NCI-H345 (cell line): ENCODE measurements at places on chromosomes 7 and 10.

DNA sequence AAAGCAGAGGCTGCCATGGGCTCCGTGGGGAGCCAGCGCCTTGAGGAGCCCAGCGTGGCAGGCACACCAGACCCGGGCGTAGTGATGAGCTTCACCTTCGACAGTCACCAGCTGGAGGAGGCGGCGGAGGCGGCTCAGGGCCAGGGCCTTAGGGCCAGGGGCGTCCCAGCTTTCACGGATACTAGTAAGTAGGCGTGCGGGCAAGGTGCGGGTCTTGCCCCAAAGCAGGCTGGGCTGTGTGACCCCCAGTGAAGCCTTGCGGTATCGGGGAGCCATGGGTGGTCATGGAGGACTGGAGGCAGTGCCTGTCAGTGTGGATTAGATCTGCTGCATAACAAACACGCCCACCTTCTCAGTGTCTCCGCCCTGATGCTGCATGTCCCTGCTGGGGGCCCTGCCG is 5.1 kb downstream of the SLC29A4 start:
- no peak for DNase-seq

GRCh38 chr10:82194419-82194818 is 319.4 kb downstream of the NRG3 start:
- DNase-seq = no peak

- peak; percentile 57 for DNase-seq
These were observed 23.0 kb upstream of the AFAP1L2 start for GRCh38 chr10:114427124-114427852.

- no peak for DNase-seq
These were observed 85.8 kb downstream of the NRP1 start for GRCh38 chr10:33248638-33249037.

DNA sequence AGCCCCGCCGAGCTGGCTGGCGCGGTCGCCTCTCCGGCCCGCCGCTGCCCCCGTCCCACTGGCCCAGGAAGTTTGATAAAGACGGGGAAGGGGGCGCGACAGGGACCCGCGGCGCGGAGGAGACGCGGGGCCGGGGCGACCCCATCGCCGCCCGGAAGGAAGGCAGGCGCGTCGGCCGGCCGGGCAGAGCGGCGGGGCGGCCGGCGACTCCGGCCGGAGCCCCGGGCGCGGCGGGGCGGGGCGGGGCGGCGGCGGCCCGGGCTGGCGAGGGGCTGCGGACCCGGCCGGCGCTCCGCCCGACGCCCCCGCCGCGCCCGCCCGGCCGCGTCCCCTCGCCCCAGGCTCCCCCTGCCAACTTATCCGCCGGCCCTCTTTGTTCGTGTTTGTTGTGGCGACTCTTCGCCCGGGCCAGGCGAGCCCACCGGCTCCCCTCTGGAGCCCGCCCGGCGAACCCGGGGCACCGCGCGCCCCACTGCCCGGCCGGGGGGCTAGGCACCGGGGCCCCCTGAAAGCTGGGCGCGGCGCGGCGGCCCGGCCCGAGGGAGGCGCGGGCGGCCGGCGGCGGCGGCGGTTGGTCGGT is 571 bp downstream of the KDM7A start:
- no peak for DNase-seq

GRCh38 chr7:24075426-24075810 is 208.6 kb upstream of the NPY start:
- no peak for DNase-seq

- DNase-seq = no peak
These were observed 28.6 kb upstream of the DLG5 start for GRCh38 chr10:77955136-77955535.

DNA sequence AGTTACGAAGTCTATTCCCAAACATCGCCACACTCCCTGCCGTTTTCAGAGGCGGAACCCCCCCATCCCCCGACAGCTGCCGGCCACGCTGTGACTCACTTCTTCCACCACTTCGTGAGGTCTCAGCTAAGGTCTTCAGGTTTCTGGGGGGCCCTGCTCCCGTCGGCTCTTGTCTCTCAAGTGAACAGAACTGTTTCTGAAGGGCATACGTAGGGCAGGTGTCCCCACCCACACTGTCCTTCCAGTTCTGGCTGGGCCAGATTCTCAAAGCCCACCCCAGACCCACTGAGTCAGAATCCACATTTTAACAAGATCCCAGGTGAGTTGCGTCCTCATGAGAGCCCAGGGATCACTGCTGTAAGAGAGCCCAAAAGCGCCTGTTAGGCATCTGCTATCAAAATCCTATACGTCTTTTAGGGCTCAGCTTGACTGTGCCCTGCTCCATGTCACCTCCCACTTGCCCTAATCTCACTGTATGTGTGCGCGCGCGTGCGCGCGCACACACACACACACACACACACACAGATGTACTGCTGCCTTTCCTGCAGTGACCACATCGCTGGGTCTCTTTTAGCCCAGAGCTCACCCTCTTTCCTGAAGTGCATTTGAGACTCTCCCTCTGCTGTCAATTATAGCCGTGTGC is 78.8 kb downstream of the PROSER2 start:
- no peak for DNase-seq

DNA sequence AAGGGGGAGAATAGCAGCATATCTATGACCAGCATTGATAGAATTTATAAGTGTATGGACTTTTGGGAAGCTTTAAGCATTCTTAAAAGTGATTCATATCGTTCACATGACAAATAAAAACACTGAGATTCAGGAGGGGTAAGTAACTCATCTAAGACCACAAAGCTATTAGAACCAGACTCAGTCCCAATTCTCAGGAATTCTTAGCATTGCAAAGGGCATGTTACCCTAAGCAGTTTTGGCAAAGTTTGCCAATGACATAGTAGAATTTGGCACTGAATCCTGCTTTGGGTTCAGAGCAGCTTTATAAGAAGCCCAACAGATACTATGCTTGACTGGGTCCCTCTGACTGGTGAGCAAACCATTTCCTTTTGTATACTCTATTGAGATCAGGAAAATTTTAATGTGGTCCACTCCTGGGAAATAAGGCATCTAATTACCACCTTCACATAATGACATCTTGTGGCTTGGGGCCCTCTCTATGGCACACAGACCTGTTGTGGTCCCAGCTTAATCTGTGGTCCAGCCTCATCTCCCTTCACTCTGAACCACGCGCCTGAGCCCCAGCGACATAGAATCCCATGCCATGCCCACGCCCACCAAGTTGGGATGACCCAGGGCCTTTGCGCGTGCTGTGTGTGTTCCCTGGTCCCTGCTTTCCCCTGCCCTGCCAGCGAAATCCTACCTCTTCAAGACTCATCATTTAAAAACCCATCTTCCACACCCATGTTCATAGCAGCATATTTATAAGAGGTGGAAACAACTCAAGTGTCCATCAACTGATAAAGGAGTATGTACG is 37.5 kb upstream of the DOCK1 start:
- no peak for DNase-seq

DNA sequence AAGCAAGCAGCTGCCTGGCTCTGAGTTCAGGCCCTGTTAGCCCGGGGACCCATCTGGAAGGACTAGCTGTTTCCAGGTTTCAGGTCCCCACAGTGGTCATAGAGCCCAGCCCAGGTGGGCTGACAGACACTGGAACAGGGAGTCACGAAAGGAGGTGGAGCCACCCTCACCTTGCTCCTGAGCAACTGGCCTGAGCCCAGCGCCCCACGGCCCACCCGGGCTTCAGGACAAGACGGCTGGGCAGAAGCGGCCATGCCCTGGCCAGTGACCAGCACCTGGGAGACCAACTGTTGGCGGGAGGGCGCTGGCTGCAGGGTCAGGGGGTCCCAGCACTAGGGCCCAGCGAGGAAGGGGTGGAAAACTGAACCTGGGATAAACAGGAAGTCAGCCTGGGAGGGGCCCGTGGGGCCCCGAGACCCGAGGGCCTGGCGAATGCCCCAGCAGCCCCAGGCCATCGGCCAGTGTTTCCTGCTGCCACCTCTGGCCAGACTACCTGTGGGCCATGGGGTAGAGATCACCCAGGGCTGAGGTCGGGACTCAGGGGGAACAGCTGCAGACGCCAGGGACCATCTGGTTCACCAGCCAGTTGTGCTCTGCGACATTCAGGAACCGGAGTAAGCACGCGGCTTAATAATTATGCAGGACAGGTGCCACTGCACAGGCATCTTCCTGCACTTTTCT is 282.1 kb upstream of the PPP2R2D start:
- DNase-seq = no peak

- no peak for DNase-seq
These were observed 718.2 kb downstream of the LRMDA start for GRCh38 chr10:76149602-76150138.

GRCh38 chr7:39353615-39354376 is 212.4 kb upstream of the YAE1 start:
- DNase-seq = no peak

DNA sequence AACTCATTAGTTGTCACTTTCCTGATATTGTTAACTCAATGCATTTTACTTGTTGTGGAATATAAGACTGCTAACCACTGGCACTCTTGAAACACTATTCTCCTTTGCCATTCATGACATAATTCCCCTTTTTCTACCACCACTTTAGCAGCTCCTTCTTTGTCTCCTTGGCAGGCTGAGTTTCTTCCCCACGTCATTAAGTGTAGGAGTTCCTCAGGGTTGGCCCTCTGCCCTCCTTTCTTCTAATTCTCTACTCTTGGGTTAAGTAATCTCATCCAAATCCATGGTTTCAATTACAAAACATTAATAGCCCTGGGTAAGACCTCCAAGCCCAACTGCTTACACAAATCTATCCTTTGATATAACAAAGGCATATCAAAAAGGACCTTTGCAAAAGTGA is 175.1 kb downstream of the HGF start:
- DNase-seq = no peak

DNA sequence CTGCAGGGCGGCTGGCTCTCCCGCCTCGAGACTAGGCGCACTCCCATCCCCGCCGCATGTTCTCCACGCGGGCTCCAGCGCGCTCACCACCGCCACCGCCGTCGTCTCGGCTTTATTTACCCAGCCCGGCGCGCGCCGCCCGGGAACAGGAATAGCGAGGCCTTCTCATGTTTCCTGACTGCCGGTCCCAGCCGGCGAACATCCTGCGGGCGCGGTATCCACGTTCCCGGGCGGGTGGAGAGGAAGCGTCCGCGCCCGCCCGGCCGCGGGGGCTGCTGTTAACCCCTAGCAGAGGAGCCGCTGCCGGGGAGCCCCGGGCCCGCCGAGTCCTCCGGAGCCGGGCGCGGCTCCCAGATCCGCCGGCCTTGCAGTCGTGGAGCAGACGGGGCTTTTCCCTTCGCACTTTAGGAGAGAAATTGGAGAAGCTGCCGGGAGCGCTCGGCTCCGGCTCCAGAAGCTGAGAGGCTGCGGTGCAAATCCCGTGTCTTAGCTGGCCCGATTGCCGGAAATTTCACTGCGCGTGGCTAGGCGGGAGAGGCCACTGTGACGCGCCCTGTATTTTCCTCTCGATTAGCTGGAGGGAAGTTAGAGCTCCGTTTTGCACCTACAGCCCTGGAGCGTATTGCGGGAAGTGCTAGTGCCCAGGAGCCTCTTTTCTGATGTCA is at the start of gene MKX:
Gene MKX (minus strand): TSS at position 88 of the 665 bp plus-strand sequence. CDS start 2,404 bp downstream, outside the sequence.
- no peak for DNase-seq

DNA sequence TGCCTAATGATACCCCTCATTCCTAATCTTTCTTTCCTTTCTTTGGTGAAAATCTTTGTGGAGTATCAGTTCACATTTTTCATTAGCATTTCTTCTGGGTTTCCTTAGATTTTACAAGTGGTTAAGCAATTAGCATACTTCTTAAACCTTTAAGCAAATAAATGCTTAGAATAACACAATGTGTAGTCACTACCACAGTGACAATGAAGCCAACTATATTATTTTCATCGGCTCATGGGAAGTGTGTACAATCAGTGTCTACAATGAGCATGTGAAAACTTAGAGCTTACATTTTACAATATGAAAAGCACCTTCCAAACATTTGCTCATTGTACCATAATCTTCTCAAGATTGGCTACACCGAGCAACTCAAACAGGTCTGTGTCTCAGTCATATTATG is 176.2 kb upstream of the PLXNA4 start:
- no peak for DNase-seq

DNA sequence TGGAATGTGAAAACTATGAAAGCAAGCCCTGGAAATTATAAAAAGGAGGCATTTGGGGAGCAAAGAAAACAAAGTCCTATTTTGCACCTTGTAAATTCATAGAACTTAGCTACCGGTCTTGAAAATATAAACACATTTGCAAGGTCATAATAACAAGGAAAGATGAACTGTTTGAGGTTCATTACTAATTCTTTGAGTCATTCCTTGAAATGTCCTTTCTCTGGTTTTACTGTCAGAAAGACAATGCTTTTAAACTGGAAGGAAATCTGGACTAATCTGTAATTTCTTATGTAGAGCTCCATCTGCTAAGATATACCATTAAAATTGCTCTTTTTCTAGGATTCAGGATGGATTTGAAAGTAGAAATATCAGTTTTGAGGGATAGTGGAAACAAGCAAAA is 1.4 kb downstream of the ERLIN1 start:
- no peak for DNase-seq

- no peak for DNase-seq
These were observed 108.1 kb upstream of the FAM133B start for GRCh38 chr7:92698237-92698841.

DNA sequence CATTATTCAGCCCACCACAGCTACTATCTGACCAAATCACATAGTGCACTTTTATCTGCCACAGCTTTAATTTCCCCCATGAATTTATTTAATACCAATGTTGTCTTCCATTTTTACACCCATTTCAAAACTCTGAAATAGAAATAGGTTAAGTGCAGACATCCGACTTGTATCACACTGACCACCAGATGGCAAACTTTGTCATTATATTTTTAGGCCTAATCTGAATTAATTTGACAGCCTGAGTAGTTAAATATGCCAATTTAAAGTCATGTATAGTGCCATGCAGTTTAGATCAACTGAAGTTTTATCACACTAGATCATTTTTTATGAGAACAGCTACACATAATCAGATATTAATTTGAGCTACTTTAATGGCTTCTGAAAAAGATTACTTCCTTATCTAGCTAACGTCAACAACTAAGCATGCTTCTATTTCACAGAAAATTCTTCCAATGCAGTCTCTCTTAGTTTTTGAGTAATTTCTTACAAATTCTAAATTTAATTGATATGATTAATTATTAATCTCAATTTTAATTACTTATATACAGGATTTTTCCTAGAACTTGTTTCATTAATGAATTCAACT is 566.4 kb downstream of the GFRA1 start:
- peak; percentile 12 for DNase-seq

GRCh38 chr7:72292794-72293193 is 119.3 kb downstream of the CALN1 start:
- DNase-seq = no peak

DNA sequence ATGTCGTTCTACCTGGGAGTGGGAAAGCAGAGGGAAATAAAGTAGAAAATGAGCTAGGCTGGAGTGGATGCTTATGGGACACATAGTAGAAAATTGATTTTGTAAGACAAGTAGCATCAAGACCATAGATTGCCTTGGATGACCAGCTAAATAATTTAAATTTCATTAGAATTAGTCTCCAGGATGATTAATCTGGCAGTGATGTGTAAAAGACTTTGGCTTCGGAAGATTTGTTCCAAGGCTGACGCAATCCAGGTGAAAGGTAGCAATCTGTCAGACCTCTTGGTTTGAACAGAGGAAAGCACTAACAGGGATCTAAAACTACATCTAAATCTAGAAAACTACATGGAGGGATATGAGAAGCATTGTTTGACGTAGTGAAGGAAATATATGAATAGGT is 236.5 kb downstream of the ARL4A start:
- no peak for DNase-seq
